ENCODE measurements at places on chromosomes 4 and X.

- no peak for DNase-seq
Measured at GRCh38 chr4:149980121-149980682, 98.0 kb upstream of the DCLK2 start.

GRCh38 chrX:97597954-97598353 is 714.2 kb downstream of the RPA4 start:
- no peak for DNase-seq

- no peak for DNase-seq
Measured at GRCh38 chr4:110108960-110109359, 89.5 kb downstream of the ELOVL6 start.

- DNase-seq = no peak
Measured at GRCh38 chr4:159052315-159052714, 50.6 kb upstream of the RAPGEF2 start.

GRCh38 chr4:148164557-148164956 is 277.7 kb downstream of the NR3C2 start:
- no peak for DNase-seq

- DNase-seq = no peak
Measured at GRCh38 chrX:3738509-3738908, 25.1 kb upstream of the PRKX start.

DNA sequence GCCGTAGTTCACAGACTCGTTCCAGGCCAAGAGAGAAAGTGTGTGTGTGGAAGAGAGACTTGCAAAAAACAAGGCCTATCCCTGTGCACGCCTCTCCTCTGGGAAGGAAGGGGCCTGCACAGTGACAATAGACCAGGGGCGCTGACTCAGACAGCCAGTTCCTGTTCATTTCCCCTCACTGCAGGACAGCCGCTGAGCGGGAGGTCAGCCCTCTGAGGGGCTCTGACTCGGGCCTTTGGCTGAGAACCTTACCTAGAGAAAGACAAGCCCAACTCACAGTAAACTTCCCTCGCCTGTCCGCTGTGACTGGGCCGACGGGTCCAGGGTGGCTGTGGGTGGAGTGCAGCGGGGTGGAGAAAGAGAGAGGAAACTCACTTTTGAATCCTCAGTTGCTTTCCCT is 52.1 kb downstream of the RTL5 start:
- DNase-seq = no peak

DNA sequence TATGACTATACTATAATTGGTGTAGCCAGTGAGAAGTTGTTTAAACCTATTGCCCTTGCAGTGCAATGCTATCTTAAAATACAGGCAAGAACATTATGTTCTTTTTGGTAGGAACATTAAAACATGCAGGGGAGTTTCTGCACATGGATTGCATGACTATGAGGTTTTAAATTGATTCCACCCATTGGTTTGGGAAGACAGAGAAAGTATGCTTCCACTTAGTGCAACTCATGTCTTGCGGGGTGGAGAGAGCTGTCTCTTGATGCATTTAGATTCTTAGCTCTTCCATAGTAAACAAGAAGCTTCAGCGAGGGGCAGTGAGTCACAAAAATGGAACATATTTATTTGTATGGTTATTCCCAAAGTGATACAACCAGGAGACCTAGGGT is 39.5 kb upstream of the RASL11B start:
- no peak for DNase-seq

- no peak for DNase-seq
Measured at GRCh38 chr4:92104506-92104905, 199.3 kb upstream of the GRID2 start.

DNA sequence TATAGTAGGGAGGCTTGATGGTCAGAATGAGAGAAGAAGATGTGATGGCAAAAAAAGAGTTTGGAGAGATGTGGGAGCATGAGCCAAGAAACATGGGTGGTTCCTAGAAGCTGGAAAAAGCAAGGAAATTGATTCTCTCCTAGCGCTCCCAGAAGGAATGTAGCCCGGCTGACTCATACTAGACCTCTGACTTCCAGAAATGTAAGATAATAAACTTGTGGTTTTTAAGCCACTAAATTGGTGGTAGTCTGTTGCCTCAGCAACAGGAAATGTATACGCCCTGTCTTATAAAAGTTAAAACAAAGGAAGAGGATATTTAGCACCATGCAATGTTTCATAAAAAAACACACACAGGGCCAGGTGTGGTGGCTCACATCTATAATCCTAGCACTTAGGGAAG is 182.7 kb upstream of the PCDH7 start:
- DNase-seq = no peak

DNA sequence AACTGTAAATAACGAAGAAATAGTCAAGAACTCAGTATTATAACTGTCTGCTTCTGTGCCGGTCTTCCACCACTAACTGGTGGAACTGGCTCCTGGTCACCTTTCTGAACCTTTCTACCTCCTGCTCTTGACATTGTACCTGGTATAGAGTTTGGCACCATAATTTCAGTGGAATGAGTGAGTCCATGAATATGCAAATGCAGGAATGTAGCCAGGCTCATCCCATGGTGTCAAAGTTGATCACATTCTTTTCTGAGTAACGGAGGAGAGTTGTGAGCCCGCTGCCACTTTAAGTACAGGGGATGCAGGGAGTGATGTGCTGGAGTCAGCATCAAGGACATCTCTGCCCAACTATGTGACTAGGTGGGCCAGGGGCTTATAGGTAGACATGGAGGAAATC is 207.9 kb upstream of the HS3ST1 start:
- DNase-seq = no peak

GRCh38 chr4:43843501-43843900 is 605.1 kb downstream of the KCTD8 start:
- DNase-seq = no peak

- no peak for DNase-seq
Measured at GRCh38 chr4:147052361-147052760, 106.7 kb upstream of the TTC29 start.

All from CD4-positive, alpha-beta T cell (primary cell).